NCI-H1930 (cell line): ENCODE measurements at places on chromosomes 3 and 15.

DNA sequence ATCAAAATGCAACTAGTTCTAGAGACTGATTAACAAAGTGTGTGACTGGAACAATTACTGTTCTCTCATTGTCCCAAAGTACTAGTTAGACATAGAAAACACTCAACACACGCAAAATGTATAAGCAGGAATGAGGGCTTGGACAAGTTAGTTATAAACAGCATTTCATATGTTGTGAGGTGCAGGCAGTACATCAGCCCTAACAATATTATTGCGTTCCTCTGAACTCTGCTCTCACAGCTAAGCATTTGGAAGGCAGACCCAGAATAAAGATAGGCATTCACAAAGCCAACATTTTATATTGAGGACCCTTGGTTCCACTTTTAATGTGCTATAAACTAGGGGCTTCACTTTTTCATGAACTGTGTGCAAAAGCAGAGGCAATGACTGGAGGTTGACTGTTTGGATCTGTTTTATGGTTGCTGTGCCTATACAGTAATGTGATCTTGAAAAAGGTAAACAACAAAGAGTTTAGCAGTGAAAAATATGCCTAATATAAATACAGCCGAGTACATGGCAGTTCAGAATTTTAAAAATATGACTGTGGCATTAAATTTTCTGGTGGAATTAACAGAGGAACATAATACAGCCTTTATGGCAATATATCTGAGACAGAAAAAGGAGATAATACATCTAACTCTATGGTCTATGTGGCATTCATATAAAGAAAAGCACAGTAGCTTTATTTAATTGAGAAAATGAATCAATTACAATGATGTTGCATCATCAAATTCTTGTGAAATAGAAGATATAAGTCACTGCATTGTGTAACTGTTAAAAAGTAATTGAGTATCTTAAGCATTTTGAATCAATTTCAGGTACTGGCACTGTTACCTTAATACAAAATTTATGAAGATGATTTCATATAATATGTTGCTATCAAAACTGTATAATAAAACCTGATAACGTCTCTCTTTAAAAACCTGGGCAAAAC is 80.0 kb upstream of the SKOR1 start:
- DNase-seq, result no peak

DNA sequence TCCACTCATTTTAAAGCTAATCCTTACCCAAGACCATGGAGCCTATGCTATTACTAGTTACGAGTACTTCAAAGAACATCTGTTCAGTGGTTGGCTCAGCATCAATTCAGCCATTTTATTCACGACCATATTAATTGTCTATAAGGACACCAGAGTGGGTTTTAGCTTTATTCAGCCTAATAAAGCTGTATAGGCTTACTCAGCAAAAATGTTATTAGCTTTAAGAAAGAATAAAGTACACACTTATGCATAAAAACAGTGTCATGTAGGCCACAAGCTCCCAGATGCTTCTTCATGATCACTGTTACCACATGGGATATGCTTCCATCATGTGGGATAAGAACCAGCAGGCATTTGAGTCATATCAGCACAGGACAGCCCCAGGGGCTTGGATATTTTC is 87.4 kb upstream of the GPR149 start:
- DNase-seq, result no peak

GRCh38 chr3:57977818-57978235 is 30.4 kb upstream of the FLNB start:
- DNase-seq, result no peak

- DNase-seq, result no peak
Observed at GRCh38 chr3:141401573-141402475, 33.5 kb downstream of the ZBTB38 start.

GRCh38 chr3:184479426-184480126 is 82.0 kb upstream of the EPHB3 start:
- DNase-seq, result no peak

DNA sequence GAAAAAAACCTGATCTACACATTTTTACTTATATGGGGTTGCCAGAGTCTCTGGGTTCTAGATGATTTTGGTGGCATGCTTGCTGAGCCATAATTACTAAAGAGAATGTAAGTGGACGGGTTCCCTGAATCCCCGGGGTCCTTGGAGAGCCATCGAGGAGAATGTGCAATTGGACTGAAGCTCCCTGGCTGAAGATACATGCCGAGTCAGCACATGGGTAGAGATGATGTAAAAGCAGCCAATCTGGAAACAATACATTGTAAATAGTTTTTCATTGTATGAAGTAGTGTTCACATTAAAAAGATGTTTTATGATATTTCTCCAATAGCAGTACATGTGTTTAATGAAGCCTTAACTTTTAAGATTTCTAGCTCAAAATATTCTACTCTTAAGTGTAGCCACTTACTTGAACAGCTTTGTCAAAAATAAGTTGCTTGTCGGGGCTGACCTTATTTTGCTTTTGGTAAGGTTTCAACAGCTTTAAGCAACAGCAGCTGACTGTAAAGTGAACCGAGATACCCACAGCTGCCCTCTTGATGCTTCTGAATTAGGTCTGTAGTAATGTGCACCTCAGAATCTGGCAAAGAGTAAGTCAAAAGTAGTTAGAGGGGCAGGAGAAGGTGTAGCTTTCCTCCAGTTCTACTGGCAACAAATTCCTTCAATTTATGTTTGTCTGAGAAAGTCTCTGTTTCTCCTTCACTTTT is 205.7 kb downstream of the PLCL2 start:
- no peak for DNase-seq

GRCh38 chr3:11410564-11410963 is 138.4 kb downstream of the ATG7 start:
- DNase-seq, result no peak

DNA sequence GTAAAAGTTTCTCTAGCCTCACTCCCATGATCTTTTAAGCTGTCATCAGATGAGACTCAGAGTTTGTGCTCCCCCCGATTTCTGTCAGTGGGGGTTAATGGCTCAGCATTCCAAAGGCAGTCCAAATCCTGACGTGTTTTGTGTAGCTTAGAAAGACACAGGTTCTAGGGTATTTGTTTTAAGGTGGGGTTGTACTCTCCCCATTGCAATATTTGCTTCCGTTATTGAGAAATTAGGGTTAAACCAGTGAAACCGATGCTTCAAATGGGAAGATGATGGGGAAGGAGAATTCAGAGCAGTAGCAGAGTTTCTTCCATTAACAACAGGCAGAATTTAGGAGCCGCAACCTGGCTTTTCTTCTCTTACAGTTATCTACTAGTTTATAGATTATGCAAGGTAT is 3.4 kb downstream of the PIGB start:
- no peak for DNase-seq

- DNase-seq, result no peak
Observed at GRCh38 chr3:98986073-98986472, 84.6 kb upstream of the DCBLD2 start.

DNA sequence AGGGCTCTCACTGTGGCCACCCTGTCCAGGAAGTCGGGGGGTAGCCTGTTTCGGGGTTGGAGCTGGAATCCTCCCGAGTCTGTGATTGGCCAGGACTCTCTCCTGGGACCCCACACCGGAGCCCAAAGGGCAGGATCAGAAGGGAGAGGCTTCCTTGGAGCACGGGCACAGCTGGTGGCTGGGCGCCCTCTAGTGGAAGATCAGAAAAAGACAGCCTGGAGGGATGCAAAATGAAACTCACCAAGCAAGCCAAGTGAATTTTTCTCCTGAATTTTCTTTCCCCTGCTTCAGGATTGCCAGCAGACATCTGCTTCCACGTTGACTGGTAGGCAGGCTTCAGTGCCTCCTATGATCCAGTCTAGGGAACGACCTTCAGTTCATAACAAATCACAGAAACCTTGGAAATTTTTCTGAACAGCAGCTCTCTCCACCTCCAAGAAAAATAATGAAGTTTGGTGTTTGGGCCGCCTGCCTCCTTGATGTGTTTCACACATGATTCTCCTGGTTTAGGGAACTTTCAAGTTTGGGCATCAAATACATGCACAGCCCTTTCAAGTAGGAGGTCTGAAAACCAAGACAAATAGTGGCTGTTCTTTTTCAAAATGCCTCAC is 224.6 kb downstream of the VPS13C start:
- DNase-seq, result peak; percentile 12

DNA sequence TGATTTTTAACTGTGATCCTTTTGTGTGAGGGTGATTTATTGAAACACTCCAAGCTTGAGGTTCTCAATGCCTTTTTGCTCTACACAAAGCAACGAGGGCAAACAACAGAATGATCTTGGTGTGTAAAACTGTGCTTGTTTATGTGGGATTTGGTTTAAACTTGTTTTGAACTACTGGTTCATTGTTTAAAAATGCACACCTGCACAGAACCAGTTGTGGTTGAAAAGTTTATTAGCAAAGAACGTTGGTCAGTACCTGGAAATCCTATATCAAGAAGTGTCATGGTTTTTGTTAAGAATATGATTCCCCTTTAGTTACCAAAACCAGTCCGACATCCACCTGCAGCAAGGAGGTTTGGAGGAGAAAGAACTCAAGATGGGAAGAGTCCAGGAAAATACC is 239.4 kb downstream of the WNT5A start:
- DNase-seq, result no peak

GRCh38 chr3:86029590-86029989 is 961.4 kb downstream of the VGLL3 start:
- no peak for DNase-seq

- DNase-seq, result no peak
Observed at GRCh38 chr15:39281094-39281493, 299.8 kb upstream of the THBS1 start.

GRCh38 chr3:23791678-23792077 is 14.1 kb upstream of the UBE2E1 start:
- no peak for DNase-seq

- DNase-seq, result no peak
Observed at GRCh38 chr3:106160396-106160795, 291.6 kb upstream of the CBLB start.

DNA sequence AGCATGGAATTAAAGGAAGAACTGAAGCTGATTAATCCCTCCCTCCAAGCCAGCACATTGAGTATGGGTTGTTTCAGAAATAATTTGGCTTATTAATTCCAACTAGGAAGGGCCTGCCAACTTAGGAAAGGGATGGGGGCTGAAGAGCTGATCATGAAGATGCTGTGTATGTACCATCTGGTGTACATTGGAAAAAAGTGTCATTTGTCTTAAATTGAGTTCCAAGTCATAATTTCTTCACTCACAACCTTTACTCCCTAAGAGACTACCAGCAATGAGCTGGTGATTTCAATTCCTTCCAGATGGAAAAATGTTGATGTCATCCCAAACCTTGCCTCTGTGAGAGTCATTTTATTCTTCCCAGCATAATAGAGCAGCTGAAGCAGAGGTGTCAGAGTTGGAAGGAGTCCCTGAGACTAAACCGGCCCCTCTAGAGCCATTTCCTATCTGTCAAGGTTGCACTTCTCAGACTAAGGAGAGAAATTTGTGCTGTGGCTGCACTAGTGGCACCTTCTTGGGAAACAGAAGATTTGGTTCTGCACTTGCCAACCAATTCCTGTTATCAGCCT is 79.4 kb downstream of the GTPBP8 start:
- DNase-seq, result no peak

DNA sequence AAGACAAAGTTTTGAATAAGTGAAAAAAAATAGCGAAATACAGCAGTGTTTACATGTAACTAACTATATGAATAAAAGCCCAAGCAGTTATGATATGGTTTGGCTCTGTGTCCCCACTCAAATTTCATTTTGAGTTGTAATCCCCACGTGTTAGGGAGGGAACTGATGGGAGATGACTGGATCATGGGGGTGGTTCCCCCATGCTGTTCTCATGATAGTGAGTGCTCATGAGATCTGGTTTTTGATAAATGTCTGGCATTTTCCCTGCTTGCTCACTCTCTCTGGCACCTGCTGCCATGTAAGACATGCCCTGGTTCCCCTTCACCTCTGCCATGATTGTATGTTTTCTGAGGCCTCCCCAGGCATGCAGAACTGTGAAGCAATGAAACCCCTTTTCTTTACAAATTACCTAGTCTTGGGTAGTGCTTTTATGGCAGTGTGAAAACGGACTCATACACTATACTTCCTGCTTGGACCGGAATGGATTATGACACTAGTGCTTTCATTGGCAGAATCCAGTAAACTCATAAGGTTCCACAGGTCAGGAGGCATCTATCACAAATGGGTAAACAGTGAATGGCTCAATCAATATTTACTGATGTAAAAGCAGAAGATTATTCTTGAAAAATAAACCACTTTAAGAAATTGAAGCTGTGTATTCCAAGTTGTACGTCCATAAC is 192.1 kb downstream of the CBLB start:
- DNase-seq, result no peak

- no peak for DNase-seq
Observed at GRCh38 chr15:68389936-68390817, 41.8 kb downstream of the ITGA11 start.

- no peak for DNase-seq
Observed at GRCh38 chr3:125137358-125138033, 75.1 kb downstream of the SLC12A8 start.

GRCh38 chr3:112132975-112133448 is at the start of gene GCSAM:
Gene GCSAM (minus strand): TSS chr3:112133248. CDS start chr3:112133120, 128 bp downstream.
- DNase-seq, result no peak

DNA sequence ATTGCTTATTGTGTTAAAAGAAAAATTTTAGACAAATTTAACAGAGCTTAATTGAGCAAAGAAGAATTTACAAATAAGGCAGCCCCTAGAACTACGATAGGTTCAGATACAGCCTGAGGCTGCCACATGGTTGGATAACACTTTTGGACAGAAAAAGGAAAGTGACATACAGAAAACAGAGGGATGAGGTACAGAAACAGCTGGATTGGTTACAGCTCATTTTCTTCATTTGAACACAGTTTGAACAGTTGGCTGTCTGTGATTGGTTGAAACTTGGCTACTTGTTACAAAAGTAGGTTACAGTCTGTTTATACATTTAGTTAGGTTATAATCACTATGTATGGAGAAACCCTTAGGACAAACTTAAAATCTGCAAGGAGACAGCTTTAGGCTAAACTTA is 46.0 kb downstream of the STARD9 start:
- DNase-seq, result no peak

DNA sequence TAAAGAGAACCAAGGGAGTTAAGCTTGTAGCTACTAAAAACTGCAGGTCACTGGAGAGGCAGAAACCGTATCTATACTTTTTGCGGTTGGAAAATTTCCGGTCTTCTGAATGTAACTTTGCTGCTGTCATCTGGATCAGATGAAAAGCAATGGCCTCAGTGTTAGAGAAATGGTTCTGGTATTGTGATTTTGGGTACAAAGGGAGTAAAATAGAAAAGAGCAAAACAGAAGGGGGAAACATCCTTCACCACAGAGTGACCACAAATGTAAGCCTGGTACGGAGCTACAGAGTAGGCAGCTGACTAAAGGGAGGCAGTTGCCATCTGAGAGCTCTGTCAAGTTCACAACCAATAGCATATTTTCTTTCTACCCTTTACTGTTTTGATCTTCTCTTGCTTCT is 5.6 kb downstream of the CD96 start:
- no peak for DNase-seq

- DNase-seq, result no peak
Observed at GRCh38 chr15:38624244-38625205, 59.9 kb upstream of the RASGRP1 start.

- DNase-seq, result no peak
Observed at GRCh38 chr15:39096608-39097205, 484.2 kb upstream of the THBS1 start.
